ENCODE measurements at places on chromosomes 5 and 9.

- DNase-seq: no peak
Measured at GRCh38 chr5:140111859-140112551, 1.9 kb upstream of the PURA start.

GRCh38 chr5:159873680-159874079 is 42.6 kb upstream of the ADRA1B start:
- no peak for DNase-seq

GRCh38 chr9:135038826-135039225 is 48.6 kb upstream of the OLFM1 start:
- DNase-seq: no peak

DNA sequence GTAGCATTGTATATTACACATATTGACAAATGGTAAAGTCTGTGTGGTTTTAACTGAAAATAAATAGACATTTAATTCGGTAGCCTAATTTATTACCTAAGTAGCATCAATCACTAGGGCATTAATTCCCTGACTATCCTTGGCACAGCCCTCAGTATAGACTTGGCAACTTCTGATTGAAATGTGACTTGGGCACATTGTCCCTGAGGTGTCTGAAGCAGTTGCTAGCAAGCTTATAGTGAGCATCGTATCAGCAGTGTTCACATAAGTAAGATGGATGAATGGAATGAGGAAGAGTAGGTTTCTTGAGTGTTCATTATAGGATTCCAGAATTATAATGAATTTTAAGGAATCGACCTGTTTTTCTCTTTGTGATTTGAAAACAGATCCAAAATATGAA is 16.1 kb downstream of the LURAP1L start:
- no peak for DNase-seq

DNA sequence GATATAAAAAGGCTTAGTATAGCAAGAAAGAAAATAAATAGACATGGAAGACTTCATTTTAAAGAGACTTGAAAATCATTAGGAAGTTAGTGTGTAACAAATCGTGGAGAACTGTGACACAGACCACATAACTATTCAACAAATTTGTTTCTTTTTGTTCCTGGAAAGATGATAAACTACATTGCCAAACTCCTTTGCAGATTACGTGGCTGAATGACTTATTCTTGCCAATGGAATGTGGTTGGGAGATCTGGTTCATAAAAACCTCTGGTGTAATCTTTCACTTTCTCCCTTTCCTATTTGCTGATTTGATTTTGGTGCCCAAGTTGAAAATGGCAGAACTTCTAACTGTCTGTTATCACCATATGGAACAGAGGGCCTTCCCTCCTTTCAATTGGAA is 328.9 kb upstream of the MEF2C start:
- no peak for DNase-seq

DNA sequence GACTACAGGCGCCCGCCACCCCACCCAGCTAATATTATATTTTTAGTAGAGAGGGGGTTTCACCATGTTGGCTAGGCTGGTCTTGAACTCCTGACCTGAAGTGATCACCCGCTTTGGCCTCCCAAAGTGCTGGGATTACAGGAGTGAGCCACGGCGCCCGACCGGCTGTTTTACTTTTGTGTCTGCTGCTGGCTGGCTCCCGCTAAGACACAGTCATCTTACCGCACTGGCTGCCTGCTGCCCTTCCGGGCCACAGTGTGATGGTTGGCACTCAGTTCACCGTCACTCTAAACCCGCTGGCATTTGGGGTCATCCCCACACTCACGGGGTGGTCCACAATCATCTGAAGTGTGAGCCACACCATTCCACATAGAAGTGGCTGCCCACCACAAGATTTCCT is 93.7 kb downstream of the WDR41 start:
- no peak for DNase-seq

GRCh38 chr9:618478-618877 is 223.0 kb upstream of the DMRT1 start:
- DNase-seq: no peak

DNA sequence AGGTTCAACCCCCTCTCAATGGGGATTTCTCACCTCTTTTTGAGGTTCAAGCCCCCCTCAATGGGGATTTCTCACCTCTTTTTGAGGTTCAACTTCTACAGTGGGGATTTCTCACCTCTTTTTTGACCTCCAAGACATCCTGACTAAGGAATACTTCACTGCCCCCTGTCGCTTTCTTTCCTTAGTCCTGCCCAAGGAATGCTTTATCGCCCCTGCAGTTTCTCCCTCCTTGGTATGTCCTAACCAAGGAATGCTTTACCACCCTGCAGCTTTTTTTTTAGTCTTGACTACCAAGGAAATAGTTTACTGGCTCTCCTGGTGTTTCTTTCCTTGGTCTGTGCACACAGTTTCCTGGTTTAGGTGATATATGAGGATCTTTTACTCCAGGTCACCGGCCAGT is 9.6 kb upstream of the IRGM start:
- no peak for DNase-seq

- DNase-seq: no peak
Measured at GRCh38 chr5:9483779-9484178, 62.1 kb downstream of the SEMA5A start.

GRCh38 chr9:92177591-92177990 is 62.4 kb upstream of the SPTLC1 start:
- no peak for DNase-seq

DNA sequence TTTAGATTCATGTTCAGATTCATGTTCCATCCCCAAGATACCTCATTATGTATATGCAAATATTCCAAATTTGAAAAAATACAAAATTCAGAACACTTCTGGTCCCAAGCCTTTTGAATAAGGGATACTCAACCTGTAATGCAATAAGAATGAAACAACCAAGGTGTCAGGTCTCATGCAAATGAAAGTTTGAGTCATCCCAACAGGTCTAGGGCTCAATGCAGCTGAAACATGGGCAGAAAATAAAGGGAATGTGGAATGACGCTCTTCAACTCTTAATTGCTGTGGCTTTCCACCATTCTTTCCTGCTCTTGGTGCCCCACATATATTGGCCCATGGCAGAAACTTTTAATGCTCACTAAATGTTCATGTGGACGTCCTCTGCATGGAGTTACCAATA is 107.3 kb upstream of the DAPK1 start:
- no peak for DNase-seq

DNA sequence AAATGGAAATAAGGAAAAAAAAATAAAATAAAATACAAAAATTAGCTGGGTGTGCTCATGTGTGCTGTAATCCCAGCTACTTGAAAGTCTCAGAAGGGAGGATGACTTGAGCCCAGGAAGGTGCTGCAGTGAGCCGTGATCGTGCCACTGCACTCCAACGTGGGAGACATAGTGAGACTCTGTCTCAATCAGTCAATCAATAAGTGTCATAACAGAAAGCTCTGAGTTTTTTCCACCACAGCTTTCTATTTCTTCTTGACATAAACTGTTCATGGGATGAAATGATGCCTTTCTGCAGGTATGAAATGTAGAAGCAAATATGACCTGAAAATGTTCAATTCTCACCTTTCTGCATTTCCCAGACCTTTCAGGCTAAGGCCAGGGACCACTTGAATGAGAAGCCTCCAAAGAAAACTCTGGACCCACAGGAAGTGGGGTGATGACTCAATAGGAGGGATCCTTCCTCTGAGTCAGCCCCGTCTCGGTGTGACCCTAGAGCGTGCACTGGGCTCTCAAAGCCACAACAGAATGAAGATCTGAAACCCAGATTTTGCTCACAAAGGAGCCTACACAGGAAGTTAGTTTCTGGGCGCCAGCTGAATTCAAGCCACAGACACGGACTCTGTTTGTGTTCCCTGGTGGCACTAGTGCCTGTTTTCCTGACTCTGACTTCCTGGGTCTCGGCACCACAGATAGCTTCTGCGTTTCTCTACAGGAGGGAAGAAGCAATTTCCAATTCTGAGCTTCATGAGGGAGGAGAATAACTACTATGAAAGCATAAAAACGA is 62.0 kb downstream of the ANKH start:
- DNase-seq: peak; percentile 70

DNA sequence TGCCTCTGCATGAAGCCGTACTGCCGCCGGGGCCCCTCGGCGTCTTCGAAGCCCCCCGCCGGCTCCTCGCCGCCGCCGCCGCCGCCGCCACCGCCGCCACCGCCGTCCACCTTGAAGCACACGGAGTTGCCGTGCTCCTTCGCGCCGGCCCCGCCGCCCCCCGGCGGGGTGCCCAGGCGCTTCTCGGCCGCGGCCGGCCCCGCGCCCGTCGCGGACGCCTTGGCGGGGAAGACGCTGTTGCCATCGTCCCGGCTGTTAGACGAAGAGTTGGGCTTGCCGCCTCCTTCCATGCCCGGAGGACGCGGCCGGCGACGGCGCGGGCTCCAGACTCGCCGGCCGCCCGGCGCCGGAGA is 400 bp downstream of the HCN1 start:
- no peak for DNase-seq

DNA sequence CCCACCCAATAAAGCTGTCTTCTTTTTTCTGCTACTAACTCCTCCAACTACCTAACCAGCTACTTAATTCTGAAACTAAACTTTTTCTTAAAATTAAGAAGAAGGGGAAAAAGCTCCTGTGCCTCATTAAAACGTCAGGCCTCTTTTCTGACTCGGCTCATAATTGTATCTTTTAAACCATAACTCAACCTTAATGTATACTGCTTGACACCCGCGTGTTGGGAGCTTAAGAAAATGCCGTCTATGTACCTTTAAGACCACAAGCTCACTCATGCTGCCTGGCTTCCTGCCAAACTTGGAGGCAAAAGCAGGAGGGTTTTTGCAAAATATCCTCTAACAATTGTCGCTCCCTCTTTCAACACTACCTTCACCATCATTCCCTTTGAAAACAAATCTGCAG is 5.0 kb downstream of the EBF1 start:
- no peak for DNase-seq

DNA sequence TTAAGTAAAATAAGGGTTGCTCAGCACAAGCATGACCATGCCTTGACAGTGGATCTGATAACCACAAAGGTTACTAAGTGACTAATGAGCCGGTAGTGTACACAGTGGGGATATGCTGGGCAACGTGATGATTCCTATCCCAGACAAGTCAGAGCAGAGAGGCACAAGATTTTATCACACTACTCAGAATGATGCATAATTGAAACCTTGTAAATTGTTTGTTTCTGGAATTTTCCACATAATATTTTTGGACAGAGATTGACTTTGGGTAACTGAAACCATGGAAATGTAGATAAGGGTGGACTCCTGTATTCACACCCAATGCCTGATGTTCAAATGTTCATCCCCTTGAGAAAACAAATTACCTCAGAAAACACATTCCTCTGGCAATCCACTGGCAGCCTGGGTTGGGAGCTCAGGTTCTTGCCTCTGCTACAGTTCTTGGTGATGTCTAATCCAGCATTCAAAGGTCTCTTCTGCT is 16.2 kb upstream of the ERAP1 start:
- DNase-seq: no peak

GRCh38 chr5:174563899-174564298 is 160.5 kb upstream of the MSX2 start:
- DNase-seq: no peak

DNA sequence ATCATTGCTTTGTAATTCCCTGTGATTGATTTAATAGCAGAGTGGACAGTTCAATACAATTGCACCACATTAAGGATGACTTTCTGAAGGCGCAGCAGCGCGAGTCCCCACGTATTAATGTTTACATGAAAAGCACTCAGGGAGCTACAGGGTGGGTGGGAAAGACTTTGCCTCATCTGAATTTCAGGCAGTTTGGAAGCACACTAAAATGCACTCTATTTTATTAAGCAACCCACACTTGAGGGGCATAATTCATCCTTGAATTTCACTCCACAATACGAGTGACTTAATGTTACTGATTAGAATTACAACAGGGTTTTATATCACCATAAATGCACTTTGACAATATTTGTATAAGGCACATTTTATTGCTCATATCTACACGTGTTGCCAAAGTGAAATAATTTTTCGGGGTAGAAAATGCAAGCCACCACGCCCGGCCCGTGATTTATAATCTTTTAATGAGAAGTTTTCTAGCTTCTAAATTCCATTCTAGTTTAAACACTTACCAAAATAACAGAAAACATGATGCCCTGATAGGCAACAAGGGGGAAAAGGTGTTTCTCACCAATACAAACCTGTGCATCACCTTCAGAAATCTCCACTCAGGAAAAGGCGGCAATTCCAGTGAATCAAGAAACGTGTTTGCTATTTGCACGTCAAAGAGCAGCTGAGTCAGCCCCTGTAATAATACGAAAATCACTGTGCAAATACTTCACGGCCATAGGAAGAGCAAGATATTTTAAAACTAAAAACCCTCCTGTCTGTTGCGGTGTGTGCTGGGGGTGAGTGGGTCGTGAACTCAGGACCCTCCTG is 40.5 kb downstream of the IRX4 start:
- DNase-seq: no peak

- no peak for DNase-seq
Measured at GRCh38 chr9:3931996-3932906, 367.6 kb downstream of the GLIS3 start.

DNA sequence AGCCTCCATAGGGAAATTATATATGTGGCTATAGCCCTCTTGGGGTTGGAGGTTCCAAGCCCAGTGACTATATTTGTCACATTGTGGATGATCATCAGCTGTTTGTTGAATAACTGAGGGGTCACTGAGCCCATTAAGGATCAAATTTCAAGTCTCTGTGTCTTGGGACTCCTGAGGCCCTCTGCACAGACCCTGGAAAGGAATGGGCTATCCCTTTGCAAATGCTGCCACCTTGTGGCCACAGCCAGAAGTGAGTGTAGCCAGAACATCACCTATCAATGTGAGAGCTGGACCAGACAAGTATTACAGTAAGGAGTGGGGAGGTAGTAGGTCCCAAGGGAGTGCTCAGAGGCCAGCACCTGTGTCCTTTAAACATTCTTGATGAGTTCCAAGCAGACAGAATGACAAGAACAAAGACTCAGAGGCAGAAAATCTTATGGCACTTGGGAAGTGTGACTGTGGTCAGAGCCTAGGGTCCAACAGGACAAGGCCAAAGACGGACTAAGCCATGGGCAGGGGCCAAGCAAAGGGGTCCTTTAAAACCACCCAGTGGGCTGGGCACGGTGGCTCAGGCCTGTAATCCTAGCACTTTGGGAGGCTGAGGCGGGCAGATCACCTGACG is 8.2 kb downstream of the RPP25L start:
- DNase-seq: peak; percentile 71

DNA sequence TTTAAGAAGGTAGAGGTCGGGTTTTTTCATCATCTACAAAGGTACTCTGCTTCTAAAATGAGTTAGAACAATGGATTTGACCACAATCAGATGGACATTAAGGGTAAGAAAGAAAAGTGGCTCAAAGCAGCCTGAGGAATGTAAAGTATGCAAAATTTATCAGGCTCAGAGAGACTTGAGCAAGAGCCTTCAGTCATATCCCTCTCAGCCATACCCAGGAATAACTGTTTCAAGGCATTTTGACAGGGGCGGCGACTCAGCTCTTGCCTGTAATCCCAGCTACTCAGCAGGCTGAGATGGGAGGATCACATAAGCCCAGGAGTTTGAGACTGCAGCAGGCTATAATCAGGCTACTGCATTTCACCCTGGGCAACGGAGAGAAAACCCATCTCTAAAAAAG is 38.8 kb upstream of the ANXA2R start:
- DNase-seq: no peak

GRCh38 chr9:126699401-126699881 is 85.7 kb downstream of the LMX1B start:
- no peak for DNase-seq

DNA sequence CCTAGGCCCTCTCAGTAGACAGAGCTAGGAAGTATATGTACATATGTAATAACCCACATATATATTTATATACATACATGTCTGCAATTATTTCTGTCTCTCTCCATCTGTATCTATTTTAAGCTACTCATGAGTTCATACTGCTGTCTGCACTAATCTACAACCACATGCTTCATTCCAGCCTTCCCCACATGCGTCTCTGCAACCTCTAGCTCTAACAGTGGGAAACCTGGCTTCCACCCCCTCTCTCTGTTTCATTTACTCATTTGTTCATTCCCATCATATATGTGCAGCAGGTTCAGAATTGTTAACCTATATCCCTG is 23.3 kb downstream of the DCANP1 start:
- no peak for DNase-seq
